Fibroblast of skin of left quadriceps (primary cell): ENCODE measurements at places on chromosomes 4 and X.
A peak's percentile ranks its signal among the peaks of the same experiment; 100 is the strongest.

DNA sequence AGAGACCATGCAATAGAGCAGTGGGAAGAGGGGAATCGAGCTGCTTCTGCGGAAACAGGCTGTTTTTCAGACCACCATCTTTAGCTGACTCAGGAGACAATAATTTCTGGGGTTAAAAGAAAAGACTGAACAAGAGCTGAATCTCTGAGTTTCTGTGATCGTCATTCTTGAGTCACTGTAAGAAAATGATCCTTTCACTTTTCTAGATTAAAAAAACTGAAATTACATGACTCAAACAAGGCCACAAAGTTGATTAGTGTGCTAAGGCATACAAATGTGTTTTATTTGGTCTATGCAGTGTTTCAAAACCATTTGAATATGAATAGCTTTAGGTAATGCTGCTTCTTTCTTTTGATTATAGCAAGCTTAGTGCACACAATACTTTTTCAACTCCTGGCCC lies 194.4 kb upstream of the RPL34 start:
- DNase-seq, result peak; percentile 79

DNA sequence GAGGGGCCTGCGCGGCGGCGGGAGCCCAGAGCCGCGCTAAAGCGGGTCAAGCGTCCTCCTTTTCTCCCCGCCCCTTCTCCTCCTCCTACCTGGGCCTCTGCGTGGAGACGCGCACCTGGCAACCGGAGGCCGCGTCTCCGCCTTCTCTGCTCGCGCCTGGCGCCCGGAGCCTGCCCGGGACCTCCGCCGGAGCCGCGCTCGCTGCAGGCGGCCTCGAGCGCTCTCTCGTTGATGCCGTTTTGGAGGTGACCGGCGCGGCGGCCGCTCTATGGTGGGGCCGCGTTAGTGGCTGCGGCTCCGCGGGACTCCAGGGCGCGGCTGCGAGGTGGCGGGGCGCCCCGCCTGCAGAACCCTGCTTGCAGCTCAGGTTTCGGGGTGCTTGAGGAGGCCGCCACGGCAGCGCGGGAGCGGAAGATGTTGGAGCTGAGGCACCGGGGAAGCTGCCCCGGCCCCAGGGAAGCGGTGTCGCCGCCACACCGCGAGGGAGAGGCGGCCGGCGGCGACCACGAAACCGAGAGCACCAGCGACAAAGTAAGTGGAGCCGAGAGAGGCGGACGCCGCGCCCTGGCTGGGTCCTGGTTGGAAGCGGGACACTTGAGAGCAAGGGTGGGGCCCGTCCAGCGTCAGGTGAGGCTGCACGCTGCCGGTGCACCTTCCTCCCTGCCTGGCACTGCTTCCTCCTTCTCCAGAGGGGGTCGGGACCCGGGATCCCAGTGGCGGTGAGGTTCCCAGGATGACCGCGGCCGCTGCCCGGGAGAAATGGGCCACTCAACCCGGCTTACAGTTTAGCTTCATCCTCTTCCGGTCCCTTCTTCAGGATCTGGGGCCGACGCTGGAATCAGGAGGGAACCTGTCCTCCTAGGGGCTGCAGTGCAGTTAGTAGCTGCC lies at the start of gene CDS1:
TSS of gene CDS1 (plus strand) at position 140 of the 888 bp plus-strand sequence. CDS start at position 415, 275 bp downstream.
- no peak for DNase-seq

DNA sequence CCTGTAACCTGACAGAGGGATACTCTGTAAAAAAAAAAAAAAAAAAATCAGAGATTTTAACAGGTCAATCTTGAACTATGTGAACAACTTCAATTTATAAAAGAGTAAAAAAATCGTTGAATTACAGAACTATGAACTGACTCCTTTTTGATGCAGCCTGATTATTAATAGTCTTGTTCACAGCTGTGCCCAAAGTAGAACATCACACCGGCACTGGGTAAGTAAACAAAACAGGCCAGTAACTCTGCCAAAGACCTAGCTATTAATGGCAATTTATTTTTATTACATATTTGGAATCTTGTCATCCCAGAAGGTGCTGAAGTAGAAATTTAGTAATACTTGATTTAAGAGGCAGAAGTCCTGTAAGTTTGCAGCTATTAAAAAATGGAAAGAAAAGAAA lies 31.4 kb downstream of the CPE start:
- DNase-seq, result no peak

GRCh38 chrX:110568441-110568840 lies 209.8 kb downstream of the RTL9 start:
- no peak for DNase-seq

DNA sequence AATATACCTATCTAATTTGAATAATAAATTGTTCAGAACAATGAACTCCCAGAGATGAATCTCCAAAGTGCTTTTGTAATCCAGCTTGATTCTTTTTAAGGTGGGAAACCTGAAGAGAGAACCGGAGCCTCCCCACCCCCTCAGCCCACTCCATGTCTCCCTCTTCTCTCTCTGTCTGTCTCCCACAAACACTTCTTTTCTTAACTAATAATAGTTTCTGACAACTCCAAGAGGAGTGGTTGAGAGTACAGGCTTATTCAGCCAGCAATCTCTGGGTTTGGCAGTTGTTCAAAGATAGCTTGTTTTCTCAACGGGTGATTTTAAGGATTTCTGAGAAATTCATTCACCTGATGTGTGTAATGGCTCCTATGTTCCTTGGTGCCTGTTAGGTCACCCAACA lies 23.4 kb downstream of the PPP4R3C start:
- no peak for DNase-seq

DNA sequence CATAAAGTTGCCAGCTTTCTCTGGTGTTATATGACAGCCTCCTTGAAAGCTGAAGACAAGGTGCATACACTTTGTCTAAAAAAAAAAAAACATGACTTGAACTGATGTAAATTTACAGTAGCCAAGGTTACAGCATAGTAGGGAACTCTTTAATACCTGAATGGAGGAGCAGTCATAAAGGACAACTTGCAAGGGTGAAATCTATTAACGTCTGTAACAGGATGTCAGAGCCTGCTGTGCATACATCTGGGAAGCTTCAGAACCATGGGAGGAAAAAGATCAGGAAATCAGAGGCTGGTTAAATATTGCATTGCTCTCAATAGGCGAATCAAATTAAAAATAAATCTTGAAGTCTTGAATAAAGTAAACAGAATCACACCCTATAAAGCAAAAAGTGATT lies 484.0 kb upstream of the CTSO start:
- no peak for DNase-seq

- no peak for DNase-seq
Observed at GRCh38 chr4:82560853-82561785, 669 bp downstream of the TMEM150C start.

- DNase-seq, result no peak
Observed at GRCh38 chrX:1323315-1323714, 13.3 kb upstream of the IL3RA start.

DNA sequence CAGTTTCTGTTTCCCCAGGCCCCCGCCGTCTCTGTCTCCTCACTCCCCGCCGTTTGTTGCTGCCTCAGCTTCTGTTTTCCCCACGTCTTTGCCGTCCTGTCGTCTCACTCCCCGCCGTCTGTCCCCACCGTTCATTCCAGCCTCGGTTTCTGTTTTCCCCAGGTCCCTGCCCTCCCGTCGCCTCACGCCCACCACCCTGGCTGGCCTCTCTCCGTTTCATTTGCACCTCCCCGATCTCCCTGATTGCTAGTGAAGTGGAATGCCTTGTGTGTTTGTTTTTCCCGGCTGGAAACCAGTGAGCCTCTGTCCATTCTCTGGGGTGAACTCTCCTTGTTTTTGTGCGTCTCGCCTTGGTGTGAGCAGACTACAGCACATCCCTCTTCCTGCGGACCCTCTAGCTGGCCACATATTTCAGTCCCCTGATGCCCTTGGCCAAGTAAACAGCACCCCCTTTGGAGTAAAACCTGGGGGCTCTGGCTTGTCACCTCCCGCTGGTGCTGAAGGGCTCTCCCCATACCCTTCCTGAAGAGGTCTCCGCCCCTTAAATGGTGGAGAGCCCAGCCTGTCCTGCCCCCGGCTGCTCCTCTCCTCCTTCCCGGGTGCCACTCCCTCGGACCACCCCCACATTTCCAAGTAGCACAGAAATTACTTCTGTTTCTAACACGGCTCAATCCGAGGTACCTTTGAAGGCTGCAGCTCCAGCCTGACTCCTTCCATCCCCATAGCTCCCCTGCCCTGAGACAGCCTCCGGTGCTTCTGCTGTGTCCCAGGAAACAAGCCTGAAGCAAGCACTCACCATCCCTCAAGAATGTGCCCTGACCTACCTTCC lies 13.2 kb downstream of the TMEM175 start:
- DNase-seq, result no peak

GRCh38 chrX:20477836-20478524 lies 211.3 kb upstream of the RPS6KA3 start:
- DNase-seq, result no peak

DNA sequence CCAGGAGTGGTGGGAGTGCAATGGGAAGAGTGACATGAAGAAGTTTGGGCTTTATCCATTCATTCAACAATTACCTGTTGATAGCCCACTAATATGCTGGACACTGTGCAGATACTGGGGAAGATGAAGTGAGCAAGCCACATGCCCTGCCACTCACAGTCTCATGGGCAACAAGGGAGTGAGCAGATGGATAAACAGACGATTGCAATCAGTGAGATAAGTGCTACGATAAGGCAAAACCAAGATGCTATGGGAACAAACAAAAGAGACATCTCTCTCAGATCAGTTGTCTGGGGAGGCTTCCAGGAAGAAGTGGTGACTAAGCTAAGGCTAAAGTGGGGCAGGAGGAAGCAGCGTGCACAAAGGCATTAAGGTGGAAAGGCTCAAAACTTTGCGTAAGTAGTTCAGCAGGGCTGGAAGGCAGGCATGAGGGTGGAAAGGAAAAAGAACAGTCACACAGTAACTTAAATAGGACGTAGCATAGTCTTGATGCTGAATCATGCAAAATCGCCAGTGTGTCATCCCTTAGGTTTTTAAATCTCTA lies 31.7 kb downstream of the GAB3 start:
- DNase-seq, result no peak

DNA sequence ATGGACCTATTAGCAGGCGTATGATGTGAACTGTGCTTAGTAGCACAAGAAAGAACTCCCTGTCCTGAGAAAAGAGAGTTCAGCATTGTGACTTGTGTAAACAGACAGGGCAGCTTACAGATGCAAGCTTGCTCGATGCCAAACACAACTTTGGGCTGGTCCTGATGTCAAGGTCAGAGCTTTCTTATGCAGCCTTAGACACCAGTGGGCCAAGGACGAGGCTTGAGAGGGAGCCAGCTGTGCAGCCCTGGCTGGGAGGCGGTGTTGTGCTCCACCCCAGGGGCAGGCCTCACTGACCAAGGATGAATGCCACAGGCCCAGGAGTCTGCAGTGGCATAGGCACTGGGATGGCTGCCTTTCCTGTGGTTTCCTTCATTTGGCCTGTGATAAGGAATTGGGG lies 35.4 kb downstream of the JADE1 start:
- DNase-seq, result no peak

DNA sequence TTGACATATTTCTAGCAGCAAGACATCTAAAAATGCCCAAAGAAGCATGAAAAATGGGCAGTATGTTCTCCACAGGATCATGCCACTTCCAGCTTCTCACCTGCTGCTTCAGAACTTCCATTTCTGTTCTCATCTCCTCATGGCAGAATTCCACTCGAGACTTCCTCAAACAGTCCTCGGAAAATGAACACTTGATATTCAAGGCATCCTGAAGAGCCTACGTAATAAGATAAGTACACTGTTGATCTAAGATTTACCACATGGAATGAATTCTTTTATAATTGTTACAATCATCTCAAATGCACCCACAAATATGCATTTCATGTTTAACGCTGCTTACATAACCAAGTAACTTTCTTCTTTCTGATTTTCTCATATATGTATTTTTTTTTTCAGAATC lies 14.1 kb downstream of the TNIP3 start:
- peak; percentile 35 for DNase-seq

- DNase-seq, result no peak
Observed at GRCh38 chr4:109125084-109125483, 177.4 kb downstream of the COL25A1 start.

DNA sequence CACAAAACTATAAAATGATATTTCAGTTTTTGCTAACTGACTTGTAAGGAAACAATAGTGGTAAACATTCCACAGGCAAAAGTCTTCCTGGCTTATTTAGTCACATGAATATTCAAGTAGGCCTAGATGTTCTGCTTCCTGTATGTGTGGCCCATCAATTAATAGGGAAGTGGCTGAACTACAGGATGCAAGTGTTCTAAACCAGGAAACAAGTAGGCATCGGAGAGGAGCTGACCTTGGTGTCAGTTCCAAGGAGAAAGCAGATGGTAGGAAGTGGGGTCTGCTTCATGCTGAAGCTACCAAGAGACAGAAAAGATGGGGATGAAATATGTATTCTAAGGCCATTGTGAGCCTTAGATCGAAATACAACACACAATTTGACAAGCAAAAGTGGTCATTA lies 149.7 kb downstream of the ANTXR2 start:
- no peak for DNase-seq

DNA sequence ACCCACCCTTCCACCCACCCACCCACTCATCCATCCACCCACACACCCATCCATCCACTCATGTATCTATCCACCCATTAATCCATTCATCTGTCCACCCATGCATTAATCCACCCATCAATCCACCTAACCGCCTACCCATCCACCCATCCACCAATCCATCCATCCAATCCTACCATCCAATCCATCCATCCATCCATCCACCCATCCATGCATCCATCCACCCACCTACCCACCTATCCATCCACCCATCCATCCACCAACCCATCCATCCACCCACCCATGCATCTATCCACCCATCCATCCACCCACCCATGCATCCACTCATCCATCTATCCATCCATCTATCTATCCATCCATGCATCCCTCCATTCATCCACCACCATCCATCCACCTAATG lies 34.8 kb upstream of the AFAP1 start:
- no peak for DNase-seq

- no peak for DNase-seq
Observed at GRCh38 chrX:10965174-10965798, 145.8 kb upstream of the HCCS start.

DNA sequence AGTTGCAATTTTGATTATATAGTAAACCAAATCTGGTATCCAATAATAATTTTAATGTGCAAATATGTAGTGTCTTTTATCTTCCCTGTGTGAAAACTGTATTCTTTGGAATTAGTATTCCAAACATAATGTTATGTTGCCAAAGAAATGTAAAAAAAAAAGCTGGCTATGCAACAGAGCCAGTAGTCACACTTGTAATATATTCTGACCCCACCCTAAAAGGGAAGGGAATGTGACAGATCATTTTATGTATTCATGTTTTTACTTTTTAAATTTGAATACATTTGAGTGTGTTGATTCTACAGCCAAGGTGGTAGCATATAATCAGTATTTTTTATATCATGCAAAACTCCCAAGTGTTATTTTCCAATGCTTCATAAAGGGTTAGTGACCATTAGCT lies 27.9 kb upstream of the MCUB start:
- no peak for DNase-seq

DNA sequence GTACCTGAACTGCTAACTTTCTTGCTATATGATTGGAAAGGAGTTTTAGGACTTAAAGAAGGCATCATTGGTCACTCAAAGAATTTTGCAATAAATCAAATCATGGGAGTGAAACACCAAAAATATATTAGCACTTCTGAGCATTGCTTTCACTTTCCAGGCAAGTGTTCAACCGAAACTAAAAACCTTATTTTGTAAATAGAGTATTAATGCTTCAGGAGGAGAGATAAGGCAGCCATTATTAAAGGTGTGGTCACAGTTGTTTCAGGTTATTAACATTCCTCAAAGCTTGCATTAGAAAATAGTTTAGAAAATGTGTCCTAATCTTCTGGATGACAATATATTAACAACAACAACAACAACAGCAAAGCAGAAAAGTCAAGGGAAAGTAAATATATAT lies 92.3 kb upstream of the TLL1 start:
- DNase-seq, result no peak

- no peak for DNase-seq
Observed at GRCh38 chrX:128653524-128654060, 601.4 kb upstream of the ACTRT1 start.
